ENCODE measurements at places on chromosomes 1 and 21. TPM values are rescaled to one million over a fixed set of nuclear protein-coding genes. Genes with fewer than 3 reads are reported as not detected.
A peak's percentile ranks its signal among the peaks of the same experiment; 100 is the strongest.

DNA sequence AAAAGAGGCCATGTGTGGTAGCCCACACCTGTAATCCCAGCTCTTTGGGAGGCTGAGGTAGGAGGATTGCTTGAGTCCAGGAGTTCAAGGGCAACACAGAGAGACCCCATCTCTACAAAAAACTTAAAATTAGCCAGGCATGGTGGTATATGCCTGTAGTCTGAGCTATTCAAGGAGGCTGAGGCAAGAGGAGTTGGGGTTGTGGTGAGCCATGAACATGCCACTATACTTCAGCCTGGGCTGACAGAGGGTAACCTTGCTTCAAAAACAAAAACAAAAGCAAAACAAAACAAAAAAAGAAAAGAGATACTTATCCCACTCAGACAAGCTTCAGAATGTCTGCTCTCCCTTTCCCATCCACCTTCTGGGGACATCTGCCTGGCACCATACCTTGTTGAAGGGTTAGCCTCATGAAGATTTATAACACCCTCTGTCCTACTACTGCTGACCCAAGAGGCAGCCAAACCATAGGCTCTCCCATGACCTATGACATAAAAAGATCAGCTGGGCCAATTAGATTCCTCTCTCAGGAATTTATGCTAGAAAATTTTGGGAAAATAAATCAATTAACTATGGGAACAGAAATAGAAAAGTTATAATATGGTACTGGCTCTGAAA lies 13.2 kb downstream of the TMCO1 start:
- DNase-seq: no peak

DNA sequence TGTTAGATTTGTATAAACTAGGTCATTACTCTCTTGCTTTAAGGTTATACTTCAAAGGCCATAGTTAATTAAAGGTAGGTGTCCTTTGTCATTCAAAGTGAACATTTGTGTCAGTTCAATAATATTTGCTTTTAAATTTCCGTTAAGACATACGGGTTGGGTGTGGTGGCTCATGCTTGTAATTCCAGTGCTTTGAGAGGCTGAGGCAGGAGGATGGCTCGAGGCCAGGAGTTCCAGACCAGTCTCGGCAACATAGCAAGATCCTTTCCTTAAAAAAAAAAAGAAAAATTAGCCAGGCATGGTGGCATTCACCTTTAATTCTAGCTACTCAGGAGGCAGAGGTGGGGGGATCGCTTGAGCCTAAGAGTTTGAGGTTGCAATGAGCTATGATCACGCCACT lies 80.4 kb downstream of the KIF26B start:
- DNase-seq: peak; percentile 22

DNA sequence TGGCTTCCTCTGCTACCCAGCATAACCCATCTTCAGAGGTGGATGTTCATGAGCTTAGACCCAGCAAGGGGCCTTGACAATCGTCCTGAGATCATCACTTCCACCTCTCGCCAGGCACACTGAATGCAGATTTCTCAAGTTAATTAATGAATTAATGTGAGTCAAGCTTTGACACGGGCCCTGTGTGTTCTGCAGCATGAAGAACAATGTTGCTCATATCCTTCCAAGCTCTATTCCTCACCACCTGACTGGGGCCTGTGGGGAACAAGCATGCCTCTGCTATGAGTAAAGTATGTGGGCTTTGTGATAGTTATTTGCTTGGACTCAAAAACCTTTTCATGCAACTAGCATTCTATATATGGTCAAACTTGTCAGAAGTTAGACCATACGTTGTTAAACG lies 122.0 kb downstream of the SEC16B start:
- no peak for DNase-seq

DNA sequence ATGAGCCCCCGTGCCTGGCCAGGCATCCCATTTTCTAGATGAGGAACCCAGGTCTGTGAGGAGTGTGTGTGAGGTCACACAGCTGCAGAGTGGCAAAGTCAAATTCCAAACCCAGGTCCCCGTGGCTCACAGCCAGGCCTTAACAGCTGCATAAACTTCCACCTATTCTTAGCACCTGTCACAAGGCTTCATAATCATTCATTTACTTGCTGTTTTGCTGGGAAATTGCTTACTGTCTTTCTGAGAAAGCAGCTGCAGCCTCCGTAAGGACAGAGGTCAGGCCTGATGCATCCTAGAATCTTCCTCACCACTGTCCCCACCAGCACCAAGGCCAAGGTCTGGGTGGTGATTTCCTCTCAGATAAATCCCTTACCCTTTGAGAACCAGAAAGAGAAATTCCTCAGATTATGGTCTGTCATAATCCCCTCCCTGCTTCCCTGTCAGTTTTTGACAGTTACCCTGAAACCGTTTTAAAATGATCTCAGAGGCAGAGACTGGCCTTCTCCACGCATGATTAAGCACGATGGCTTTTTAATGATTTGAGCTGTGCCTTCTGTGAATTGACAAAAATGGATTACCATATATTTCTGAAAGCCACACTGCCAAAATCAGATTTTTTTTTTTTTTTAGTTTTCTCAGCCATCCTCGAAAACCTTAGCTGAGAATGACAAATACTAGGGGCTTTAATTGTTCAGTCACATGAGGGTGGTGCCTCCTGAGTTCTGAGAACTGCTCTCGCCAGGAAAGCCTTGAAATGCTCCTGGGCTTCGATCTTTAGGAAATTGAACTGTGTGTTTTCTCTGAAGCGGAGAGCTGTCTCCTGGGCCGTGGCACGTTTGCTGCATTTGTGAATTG lies 70.0 kb upstream of the SELENON start:
- DNase-seq: no peak

- no peak for DNase-seq
These were observed 47.8 kb upstream of the SYT6 start for GRCh38 chr1:114201486-114201885.

GRCh38 chr1:116564426-116564825 lies 6.4 kb downstream of the CD58 start:
- no peak for DNase-seq

DNA sequence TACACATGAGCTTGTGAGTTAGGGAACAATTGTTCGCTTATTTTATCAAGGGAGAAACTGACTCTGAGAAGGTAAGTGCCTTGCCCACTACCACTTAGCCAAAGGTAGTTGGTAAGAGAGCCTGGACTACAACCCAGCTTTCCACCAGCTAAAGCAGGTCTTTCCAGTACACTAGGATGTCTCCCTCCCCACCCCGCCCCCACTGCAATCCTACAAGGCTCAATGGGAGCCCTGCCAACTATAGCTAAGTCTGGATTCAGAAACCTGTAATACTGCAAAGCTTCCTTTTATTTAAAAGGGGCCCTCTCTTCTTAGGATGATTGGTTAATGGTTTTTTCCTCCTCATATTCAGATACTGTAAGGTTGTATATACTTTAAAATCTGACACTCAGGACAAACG lies 102.0 kb upstream of the C8B start:
- peak; percentile 10 for DNase-seq

DNA sequence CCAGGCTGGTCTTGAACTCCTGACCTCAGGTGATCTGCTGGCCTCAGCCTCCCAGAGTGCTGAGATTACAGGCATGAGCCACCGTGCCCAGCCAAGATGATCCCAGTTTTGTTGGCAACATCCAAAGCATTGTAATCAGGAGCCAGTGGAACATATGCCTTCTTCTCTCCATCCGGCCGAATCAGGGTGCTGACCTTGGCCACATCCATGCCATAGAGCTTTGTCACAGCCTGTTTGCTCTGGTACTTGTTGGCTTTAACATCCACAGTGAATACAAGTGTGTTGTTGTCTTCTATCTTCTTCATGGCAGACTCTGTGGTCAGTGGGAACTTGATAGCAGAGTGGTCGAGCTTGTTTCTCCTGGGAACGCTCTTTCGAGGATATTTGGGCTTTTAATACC lies 17.1 kb downstream of the TNFRSF8 start:
- DNase-seq: no peak

- peak; percentile 69 for DNase-seq
These were observed 1.7 kb downstream of the NR5A2 start for GRCh38 chr1:200029035-200029821.

Gene NDC1
- polyA plus RNA-seq: 11.7 TPM

Gene DCDC2B
- 0.64 TPM for polyA plus RNA-seq

Gene OR2L5
- not detected for polyA plus RNA-seq
